ENCODE measurements at places on chromosomes 12 and 14.

DNA sequence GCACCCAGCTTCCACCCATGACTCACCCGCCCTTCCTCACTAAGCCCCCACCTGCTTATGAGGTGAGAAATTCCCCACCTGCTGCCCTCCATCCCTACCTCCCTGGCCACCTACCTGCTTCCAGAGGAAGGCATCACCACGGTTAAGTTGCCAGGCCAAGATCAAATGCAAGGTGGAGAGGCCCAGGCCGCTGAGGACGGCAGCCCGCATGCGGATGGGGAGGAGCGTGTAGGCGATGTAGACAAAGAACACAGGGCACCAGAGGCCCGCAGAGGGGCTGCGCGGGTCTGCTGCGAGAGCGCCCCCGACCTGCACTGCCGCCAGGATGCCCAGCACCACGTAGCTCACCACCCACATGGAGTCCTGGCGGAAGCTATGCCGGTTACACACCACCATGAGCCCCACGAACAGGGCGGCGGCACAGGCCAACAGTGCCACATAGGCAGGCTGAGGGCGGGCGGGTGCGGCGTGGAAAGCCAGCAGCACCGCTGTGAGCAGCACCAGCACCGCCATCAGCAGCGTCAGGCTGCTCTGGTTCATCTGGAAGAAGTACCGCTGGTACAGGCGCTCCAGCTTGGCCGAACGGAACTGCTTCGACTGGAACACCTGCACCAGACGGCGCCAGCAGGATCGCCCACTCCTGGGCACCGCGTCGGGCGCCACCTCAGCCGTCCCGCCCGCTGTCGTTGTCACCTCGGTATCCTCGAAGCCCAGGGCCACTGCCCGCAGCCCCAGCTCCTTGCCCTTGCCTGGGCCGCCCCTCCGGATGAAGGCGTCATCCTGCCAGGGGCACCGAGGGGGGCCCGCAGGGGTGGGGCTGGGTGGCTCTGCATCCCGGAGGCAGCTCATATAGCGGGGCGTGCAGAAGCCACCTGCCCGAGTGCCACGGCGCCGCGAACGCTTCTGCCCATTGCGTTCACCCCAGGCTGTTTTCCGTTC, 6.2 kb downstream of the ADCY6 start:
- DNase-seq = no peak

- DNase-seq = no peak
Measured at GRCh38 chr14:88765130-88765529, 27.6 kb downstream of the EML5 start.

- no peak for DNase-seq
Measured at GRCh38 chr14:101535232-101535631, 26.1 kb upstream of the DIO3 start.

DNA sequence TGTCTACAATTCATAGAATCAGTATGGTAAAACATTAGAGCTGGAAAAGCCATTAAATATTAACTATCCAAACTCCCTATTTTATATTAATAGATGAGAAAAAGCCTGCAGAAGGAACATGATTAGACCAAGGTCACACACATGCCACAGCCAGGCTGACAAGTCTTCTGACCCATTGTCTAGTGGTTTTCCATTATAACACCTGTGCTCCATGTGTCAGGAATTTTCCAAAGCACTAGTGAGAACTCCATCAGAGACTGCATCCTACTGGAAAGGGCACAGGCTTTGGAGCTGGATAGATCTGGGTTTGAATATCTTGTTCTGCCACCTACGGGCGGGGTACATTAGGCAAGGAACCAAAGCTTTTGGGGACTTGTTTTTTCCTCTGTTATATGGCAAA, 325.5 kb downstream of the RAD51B start:
- DNase-seq = no peak

- DNase-seq = no peak
Measured at GRCh38 chr12:82523996-82524395, 162.7 kb upstream of the TMTC2 start.

GRCh38 chr12:94264736-94265485, 116.5 kb downstream of the PLXNC1 start:
- no peak for DNase-seq

GRCh38 chr14:23828001-23828400, 125.6 kb upstream of the DHRS4 start:
- no peak for DNase-seq

- no peak for DNase-seq
Measured at GRCh38 chr14:72906879-72907278, 13.0 kb upstream of the DPF3 start.

- no peak for DNase-seq
Measured at GRCh38 chr12:21566223-21566906, 38.3 kb downstream of the GYS2 start.

DNA sequence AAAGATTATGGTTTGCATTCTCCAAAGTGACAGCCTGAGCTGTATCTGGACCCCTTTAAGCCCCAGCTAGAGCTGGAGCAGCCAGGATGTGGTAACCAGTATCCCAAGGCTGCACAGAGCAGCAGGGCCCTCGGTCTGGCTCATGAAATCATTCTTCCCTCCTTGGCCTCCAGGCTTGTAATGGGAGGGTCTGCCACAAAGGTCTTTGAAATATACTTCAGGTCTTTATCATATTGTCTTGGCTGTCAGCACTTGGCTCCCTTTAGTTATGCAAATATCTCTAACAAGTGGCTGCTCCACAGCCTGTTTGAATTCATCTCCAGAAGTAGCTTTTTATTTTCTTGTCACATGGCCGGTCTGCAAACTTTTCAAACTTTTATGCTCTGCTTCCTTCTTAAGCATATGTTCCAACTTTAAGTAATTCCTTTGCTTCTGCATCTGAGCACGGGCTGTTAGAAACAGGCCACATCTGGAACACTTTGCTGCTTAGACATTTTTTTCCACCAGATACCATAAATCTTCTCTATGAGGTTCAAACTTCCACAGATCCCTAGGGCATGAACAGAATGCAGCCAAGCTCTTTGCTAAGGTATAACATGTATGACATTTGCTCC, 663.4 kb upstream of the MIS18BP1 start:
- DNase-seq = no peak

- DNase-seq = no peak
Measured at GRCh38 chr12:129446696-129447095, 457.1 kb downstream of the TMEM132D start.

DNA sequence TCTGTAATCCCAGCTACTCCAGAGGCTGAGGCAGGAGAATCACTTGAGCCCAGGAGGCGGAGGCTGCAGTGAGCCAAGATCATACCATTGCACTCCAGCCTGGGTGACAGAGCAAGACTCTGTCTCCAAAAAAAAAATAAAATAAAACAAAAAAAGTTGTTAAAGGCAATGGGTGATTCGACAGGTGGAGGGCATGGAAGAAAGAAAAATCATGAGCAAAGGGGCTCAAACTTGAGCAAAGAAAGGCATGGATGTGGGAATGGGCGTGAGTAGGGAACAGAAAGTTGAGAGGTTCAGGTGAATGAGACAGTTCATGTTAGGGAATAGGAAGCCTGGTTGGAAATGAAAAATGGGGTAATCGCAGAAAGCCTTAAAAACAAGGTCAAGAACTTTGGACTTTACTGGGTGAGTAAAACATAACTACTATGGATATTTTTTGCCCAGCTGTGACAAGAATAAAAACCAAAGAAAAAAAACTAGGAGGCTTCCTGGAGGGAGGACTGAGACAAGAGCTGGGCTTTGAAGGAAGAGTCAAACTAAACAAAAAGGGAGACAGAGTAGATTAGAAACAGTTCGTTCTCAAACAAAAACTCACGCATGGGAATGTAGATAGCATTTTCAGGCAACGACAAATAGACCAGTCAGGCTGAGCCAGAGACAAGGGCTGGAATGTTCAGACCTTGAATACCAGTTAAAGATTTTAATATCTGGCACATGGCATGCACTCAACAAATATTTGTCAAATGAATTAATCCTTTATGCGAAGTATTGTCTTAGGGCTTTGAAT, 18.8 kb downstream of the PYM1 start:
- no peak for DNase-seq
